ENCODE measurements at places on chromosomes 1 and 21. TPM values are rescaled to one million over a fixed set of nuclear protein-coding genes. Genes with fewer than 3 reads are reported as not detected.

Gene HSD3B1
- total RNA-seq = not detected

Gene LRRC47
- total RNA-seq = 43.4 TPM

Gene PTBP2
- total RNA-seq = 12.5 TPM

Gene TMEM82
- not detected for total RNA-seq

Gene CCDC181
- 1.6 TPM for total RNA-seq

Gene F13B
- total RNA-seq = not detected

Gene FAM72D
- total RNA-seq = 0.09 TPM

Gene FNDC10
- total RNA-seq = 1.3 TPM

Gene APH1A
- total RNA-seq = 64.3 TPM

Gene TBX19
- 0.84 TPM for total RNA-seq

Gene MYCL
- 0.77 TPM for total RNA-seq

Gene TAS1R2
- total RNA-seq = not detected

Gene S100A4
- 206 TPM for total RNA-seq

Gene PGLYRP4
- total RNA-seq = not detected

Measured in left cardiac atrium (tissue), 4 donors.